ENCODE measurements at places on chromosomes 2 and 18.

DNA sequence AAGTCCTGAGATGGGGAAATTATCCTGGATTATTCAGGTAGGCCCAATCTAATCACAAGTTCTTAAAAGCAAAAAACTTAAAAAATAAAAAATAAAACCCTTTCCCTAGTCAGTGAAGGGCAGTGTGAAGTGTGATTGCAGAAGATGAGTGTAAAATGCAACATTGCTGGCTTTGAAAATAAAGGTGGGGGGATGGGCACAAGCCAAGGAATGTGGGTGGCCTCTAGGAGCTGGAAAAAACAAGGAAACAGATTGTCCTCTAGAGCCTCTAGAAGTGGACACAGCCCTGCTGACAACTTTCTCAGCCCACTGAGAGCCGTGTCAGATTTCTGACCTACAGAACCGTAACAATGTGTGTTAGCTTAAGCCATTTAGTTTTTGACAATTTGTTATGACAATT is 184.3 kb upstream of the HNRNPA3 start:
- DNase-seq, result no peak

GRCh38 chr18:5393779-5394178 is 98.3 kb upstream of the ZBTB14 start:
- DNase-seq, result no peak

DNA sequence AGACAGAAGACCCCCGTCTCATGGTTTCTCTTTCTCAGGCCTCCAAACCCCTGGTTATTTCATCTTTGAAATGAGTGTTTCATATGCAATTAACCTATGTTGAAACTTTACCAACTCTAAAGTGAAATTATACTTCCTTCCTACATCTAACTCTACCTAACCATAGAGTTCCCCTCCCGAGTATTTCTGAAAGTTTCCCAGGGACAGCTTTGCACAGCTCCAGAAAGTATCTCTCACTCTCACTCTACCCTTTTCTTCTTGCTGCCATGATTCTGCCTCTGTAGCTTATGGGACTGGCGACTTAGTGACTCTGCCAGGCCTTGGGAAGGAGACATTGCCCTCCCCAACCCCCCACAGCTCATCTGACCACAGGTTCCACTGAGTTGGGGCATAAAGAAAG is 107.9 kb downstream of the B3GNT2 start:
- DNase-seq, result no peak

DNA sequence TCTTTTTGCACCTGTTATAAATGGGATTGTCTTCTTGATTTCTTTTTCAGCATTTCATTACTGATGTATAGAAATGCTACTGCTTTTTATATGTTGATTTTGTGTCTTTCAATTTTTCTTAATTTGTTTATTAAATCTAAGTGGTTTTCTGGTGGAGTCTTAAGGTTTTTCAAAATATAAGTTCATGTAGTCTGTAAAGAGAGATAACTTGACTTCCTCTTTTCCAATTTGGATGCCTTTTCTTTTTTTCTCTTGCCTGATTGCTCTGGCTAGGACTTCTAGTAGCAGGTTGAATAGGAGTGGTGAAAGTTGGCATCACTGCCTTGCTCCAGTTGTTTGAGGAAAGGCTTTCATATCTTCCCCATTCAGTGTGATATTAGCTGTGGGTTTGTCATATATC is 28.6 kb upstream of the GALNT5 start:
- DNase-seq, result no peak

- no peak for DNase-seq
Observed at GRCh38 chr2:141393214-141393545, 737.6 kb downstream of the LRP1B start.

DNA sequence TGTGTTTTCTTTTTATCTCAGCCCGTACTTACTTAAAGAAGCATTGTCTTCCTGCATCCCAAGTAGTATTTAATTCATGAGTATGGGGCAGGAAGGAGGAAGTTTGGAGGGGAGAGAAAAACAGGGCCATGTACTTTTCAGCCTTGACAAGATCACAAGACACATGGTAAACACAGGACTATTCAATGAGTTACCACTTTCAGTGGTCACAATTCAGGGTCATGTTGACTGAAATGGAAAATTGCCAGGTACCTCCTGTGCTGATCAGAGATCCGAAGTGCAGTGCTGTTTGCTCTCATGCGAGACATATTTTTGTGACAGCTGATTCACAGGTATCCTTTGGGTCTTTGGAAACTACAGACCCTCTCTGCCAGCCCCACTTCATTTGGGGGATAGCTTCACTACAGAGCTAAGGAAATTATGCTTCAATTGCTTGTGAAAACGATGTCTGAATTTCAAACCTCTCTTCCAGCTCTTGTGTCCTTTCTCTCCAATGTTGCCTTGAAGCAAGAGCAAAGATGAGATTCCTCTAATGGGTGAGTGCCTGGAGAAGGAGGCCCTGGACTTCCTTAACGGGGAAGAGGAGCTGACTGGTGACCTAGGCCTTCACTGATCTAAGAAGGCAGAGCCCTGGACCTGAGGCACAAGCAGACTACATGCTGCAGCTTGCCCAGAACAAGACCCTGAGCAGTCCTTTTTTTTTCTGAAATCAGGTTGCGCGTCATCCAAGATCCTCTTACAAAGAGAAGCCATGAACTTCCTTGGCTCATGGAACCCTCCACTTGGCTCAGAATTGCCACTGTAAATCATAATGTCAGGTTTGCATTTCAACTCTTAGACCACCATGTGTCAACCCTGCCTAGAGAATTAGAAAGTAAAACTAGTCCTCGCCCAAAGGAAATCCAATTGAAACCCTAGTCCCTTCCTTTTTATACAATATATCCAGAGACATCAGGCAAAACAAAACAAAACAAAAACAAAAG is 44.1 kb downstream of the EVA1A start:
- DNase-seq, result no peak

- DNase-seq, result no peak
Observed at GRCh38 chr2:224046752-224047151, 7.7 kb upstream of the SERPINE2 start.

- no peak for DNase-seq
Observed at GRCh38 chr2:76478266-76479035, 767.7 kb upstream of the GCFC2 start.

DNA sequence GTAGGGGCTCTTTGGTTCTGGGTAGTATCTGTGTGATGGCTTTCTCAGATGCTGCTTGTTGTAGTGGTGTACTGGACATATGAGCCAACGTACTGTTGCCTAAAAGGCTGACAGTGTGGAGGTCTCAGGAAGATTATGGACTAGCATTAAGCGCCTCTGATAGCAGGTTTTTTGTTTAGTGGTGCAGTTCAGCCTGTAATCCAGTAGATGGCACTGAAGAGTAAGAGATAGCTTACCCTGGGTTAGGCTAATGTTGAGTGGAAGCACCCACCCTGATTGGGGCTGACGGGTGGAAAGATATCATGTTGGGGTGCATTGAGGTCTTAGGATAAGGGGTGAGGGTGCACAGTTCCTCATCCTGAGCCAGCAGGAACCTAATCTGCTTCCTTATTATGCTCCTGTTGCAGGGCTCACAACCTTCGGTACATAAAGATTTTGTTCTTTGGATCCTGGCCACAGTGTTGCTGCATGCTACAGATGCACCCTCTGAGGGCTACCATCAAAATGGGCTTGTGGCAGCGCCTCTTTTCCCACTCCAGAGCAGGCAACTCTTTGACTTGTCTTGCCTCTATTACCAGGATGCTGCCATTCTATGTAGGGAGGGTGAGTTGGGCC is 79.6 kb downstream of the MSTN start:
- DNase-seq, result no peak

GRCh38 chr18:56869189-56869777 is 218.1 kb downstream of the WDR7 start:
- no peak for DNase-seq

DNA sequence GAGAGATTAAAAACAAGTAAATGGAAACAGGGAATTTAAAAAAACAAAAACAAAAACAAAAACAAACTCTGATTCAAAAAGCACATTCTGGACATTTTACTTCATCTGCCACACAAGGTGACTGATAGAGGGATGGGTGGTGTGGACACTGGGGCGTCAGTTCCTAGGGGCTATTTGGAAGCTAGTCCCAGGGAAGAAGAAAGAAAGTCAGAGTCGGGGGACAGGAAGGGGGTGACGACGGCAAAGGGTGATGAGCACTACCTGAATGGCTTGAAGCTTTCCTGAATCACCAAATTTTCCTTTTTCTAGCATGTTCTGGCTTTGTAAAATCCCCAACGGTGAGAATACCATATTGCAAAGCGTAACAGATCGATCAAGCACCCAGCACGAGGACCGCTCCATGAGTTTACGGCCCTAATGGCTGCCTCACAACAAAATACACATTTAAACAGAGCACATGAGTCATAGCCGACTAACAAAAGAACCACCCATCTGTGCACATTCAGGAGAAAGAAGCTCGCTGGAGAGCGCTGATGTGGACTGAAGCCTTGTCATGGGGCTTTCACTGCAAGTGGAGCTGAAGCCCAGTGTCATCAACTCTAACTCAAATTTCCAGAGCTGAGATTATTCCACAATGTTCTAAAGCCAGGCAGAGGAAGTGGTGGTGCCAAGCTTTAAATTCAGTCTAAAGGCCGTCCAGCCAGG is 178.9 kb downstream of the LNPK start:
- no peak for DNase-seq

Measured in T follicular helper cell (primary cell).